ENCODE measurements at places on chromosomes 1 and 21. TPM values are rescaled to one million over a fixed set of nuclear protein-coding genes. Genes with fewer than 3 reads are reported as not detected.

DNA sequence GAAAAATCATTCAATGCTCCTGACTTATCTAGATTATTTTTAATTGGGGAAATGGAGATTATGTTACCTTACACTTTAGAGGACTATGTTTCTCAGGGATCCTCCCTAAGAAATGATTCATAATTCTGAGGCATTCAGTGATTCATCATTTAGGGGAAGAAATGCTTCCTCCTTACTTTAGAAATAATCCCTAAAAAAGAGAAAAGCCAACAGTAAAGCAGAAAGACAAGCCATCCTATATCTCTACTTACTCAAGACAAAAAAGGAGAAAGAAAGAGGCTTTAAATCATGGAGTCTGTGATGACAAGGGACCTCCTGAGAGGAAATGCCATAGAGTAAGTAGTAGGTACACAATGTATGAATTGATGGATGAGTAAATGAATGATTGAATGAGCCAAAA is 137.0 kb downstream of the BRINP2 start:
- no peak for DNase-seq

DNA sequence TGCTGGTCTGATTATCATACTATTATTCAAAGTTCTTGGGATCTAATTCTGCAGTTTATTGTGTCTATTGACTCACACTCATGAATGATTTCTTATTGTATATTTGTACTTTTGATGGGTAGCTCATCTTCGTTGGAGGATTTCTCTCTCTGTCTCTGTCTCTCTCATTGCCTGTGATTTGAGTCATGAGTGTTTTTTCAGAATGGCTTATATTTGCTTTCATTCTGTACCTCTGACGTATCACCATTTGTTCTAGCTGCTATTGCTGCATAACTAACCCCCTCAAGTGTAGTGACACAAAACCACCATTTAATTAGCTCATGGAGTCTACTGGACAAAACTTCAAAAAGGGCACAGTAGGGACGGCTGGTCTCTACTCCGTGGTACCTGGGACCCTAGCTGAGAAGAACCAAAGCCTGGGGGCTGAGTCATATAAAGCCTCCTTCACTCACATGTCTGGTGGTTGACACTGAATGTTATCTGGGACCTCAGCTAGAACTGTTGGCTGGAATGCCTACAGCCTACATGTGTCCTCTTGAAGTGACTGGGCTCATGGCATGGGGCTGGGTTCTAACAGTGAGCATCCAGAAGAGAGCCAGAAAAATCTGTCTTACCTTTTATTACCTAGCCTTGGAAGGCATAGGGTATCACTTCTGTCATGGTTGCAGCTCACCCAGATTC is 44.2 kb downstream of the TBX19 start:
- no peak for DNase-seq

LAMB3 gene
- 4.0 TPM for total RNA-seq

GRCh38 chr1:232447125-232447524 is 182.8 kb downstream of the SIPA1L2 start:
- DNase-seq: no peak

GRCh38 chr1:207396168-207396746 is 57.9 kb upstream of the CR2 start:
- no peak for DNase-seq

DNA sequence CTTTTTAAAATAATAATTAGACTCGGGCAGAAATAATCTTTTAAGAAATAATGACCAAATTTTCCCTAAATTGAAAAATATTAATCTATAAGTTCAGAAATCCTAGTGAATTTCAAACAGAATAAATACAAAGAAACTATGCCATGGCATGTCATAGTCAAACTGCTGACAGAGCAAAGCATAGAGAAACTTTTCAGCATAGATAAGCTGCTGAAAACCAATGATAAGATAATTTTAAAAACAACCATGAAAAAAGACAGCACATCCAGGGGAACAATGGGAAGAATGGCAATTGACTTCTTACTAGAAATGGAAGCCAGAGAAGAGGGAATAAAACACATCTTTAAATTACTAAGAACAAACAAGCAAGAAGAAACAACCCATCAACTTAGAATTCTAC is 19.8 kb downstream of the CD1D start:
- DNase-seq: no peak

DNA sequence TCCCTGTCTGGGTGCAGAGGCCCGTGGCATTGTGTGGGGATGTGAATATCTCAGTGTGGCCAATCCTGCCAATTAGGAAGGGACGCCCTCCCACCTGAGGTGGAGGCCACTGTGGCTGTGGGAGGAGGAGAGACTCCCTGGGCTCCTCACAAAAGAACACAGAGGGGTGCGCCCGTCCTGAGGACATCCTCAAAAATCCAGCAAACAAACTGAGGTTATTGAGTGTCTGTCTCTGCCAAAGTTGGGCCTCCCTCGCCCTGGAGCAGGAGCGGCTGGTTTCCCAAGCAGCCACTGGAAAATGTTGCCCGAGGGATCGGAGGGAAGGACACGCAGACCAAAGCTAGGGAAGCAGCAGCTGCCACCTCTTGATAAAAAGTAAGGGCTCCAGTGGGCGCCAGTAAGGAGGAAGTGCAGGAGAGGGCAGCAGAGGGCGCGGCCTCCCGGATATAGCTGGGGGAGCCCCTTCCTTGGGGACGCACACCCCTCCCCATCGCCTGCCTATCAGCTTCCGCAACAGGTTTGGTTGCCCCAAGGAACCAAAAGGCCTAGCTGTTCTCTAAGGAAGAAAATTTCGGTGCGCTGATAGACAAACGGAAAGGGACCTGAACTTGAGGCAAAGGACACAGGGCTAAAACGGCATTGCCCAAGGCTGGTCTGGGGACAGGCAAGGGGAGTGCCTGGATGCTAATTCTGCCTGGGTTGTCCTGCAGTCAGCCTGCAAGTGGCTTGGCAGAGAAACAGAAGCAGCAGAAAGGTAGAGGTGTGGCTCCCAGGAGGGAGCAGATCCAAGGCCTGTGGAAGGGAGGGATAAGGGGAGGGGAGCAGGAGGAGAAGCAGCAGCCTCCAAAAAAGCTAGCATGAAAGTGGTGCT is 1.7 kb upstream of the GRIK3 start:
- no peak for DNase-seq
